ENCODE measurements at places on chromosomes 11 and 22.

- DNase-seq, result no peak
Observed at GRCh38 chr11:4921796-4922195, 2.3 kb downstream of the OR51G1 start.

DNA sequence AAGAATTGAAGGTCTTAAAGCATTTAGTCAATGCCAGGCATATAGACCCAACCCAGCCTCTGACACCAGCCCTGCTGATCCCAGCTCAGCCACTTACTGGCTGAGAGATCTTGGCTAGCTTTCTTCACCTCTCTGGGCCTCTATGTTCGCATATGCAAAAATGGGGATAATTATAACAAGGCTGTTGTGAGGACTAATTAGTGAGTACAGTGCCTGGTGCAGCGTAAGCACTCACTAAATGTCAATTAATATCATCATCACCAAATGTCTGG is 10.5 kb downstream of the CHST1 start:
- no peak for DNase-seq

DNA sequence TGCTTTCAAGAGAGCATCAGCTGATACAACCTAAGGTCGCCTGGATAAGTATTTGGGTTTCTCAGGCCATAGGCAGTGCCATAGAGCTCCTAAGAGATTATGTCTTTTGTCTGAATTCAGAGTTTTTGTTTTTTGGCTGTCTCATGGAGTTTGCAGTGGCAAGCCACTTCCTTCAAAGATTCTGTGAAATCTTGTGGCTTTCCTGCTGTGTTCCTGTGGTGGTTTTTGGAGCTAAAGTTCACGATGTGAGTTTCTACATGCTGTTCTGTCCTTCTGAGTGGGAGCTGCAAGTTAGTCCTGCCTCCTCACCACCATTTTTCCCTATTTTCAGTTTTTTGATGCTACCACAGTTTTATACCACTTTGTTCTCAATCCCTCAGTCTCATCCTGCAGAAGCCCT is 111.4 kb downstream of the COMMD9 start:
- DNase-seq, result no peak

DNA sequence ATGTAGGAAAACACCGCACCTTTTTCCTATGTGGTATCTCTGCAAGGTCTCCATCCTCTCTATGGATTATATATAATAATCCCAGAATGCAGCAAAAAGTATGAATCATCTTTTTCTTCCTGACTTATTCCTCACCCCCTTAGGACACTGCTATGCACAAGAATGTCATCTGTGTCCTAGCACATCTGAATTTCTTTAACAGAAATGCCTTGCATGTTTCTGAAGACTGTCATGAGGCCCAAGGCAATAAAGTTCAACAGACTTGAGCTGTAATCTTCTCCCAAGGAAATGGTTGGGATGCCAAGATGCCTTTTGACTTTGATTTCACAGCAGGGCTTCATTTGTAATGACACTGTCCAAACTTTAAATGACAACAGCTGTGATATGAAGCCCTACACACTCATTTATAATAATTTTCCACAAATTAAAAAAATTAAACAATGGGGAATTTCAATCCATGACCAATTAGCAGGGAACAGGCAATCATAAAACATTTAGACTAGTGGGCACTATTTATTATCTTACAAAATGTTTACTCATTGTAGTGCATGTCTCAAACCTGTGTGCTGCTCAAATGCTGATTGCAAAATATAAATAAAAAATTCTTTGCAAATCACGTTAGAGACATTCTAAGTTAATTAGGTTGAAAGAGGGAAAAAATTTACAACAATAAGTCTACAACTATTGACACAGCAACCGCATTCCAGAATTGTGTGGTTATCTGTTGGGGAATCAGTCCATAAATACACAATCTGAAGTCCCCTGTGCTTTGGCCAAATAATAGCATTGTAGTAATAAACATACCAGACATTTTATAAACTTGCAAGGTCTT is 242.3 kb downstream of the SWAP70 start:
- DNase-seq, result no peak
